ENCODE measurements at places on chromosomes 5 and 9.
A peak's percentile ranks its signal among the peaks of the same experiment; 100 is the strongest.

GRCh38 chr5:112626715-112627114 lies 111.0 kb upstream of the APC start:
- no peak for DNase-seq

DNA sequence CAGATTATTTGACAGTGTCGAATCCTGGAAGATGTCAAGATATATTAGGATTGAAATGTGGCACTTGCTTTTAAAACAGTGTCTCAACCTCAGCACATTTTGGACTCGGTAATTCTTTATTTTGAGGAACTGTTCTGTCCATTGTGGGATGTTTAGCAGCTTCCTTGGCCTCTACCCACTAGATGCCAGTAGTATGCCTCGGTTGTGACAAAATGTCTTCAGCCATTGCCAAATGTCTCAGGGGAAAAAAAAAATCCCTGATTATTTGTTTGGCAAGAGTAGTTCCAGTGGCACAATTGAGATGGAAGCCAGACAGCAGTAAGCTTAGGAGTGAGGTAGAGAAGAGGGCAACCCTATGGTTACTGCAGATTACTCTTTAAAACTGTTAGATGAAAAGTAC lies 694.5 kb upstream of the RIOK2 start:
- DNase-seq = peak; percentile 20

- no peak for DNase-seq
Measured at GRCh38 chr5:106796081-106796480, 874.7 kb downstream of the EFNA5 start.

DNA sequence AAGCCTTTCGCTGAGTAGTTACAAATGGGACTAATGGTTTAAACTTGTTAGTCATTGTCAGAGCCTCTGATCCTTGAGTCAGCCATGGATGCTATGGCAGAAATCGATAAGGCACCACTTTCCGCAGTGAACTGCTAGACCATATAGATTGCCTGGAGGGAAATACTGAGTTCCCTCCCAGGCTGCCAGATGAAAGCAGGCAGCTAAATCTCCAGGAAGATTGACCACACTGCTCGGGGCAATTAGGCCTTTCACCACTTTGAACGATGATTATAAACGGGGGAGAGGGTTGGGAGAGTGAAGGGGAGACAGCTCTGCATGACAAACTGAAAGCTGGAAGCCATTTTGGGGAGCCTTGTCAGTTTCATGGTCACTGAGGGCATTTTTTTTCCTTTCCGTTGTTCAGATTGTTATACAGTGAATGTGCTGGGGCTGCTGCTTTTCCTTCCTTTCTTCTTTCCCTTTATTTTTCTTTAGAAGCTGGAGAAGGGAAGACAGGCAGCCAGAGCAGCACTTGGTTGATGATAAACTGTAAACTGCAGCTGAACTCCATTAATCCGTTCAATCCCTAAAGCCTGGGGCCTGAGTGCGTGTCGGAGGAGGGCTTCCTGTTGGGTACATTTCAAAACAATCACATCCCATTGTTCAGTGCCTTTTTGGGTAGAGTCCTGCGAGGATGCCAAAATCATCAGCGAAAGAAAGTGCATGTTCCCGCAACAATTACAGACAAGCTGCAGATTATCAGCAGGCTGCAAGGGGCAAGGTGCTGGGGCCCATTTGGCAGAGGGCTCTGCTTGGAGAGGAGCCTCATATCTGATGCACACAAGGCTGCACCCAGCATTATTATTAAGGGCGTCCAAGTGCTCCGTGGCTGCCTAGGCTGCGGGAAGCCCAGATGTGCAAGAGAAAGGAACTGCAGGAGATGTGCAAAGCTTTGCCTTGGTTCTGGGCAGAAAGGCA lies 308.4 kb downstream of the PSAT1 start:
- DNase-seq = peak; percentile 4

DNA sequence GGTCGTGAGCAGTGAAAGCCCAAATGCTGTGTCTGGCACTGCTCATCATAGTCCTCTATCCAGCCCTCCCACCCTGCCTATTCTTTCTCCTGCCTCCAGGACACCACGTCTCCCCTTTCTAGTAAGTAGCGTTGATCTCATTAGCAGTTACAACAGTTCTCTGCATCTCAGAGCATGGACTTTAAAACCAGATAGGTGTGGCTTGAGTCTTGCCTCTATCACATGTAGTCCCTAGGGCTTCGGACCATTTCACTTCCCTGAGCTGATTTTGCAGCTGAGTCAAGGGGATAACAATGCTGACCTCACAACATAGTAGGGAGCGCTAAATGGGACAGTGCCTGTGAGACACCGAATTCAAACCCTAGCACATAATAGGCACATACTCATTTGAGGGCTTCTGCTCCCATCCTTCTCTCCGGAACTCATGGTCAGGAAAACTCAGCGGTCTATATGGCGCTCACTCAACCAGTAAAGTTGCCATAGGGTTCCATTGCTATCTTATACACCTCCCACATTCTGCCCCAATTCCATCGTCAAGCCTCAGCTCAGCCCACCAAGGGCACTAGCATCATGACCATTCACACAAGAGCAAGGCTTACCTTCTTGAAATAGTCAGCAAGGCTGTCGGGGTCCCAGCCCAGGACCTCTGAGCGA lies 515 bp downstream of the LCP2 start:
- DNase-seq = no peak

- no peak for DNase-seq
Measured at GRCh38 chr5:57878301-57878722, 395.7 kb upstream of the ACTBL2 start.

DNA sequence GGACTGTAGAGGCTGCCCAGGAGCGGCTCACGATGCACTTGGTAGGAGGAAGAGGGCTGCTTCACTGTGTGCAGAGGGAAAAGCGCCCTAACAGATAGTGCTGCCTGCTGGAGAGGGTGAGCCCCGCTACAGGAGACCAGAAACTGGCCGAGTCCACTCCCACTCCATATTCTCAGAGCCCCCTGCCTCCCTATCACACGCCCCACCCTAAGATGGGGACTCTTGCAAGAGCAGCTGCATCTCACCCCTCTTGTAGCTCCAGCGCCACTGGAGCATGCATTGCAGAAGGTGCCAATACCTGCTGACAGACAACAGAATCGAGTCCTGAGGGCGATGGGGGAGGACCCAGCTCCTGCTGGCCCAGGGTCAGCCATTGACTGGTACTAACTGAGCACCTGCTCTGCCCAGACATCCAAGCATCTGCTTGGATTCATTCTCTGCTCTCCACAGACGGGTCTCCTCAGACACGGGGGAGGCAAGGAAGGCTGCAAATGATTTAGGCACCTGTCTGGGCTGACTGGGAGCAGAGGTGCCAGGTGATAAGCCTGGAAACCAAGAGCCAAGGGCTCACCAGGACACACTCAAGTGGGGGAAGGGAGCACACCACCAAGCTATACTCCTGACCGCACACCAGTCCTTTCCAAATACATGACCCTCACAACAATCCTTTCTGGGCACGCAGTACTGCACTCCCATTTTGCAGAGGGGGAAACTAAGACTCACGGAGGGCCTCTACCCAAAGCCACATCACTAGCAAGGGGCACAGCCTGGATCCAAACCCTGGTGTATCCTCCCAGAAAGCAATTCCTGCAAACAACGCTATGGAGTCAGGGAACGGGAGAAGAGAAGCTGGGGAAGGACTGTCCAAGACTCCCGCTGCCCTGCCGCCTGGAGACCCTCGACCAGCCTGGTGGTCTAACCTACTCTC lies 1.6 kb downstream of the BICD2 start:
- DNase-seq = no peak

- DNase-seq = no peak
Measured at GRCh38 chr9:109797509-109797908, 17.5 kb downstream of the PALM2AKAP2 start.

GRCh38 chr5:16350816-16351215 lies 114.8 kb downstream of the ZNF622 start:
- DNase-seq = no peak

DNA sequence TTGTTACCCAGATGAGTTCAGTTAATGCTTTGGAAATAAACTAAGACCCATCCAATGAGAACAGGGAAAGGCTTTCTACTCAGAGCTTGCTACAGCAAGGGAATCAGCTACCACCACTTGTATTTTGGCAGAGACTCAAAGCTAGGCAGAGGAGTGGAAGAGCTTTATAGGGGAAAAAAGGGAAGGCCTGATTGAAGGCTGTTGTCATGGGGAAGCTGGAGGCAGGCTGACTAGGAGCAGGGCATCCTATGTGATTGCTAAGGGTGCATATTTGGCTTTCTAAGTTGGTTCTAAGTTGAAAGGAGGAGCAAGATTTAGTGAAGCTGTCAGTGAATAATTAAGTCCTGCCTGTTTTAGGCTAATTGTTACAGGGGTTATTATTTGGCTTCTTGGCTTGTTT lies 115.5 kb downstream of the PTTG1 start:
- no peak for DNase-seq

DNA sequence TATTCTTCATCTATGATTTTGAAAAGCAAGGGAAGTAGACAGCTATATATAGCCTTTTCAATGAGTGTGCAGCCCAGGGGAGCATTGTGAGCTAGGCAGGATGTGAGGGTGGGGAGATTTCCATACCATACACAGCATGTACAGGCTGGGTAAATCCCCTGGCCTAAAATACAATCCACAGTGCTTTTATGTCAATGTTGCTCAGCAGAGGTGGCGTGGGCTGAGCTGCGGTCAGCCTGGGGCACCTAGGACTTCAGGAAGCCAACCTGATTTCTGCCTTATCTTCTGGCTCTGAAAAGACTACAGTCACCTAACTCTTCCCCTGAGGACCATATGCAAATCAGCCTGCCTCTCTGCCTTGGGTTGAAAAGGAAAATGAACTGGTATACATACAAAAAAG lies 6.3 kb upstream of the GARIN3 start:
- DNase-seq = no peak

DNA sequence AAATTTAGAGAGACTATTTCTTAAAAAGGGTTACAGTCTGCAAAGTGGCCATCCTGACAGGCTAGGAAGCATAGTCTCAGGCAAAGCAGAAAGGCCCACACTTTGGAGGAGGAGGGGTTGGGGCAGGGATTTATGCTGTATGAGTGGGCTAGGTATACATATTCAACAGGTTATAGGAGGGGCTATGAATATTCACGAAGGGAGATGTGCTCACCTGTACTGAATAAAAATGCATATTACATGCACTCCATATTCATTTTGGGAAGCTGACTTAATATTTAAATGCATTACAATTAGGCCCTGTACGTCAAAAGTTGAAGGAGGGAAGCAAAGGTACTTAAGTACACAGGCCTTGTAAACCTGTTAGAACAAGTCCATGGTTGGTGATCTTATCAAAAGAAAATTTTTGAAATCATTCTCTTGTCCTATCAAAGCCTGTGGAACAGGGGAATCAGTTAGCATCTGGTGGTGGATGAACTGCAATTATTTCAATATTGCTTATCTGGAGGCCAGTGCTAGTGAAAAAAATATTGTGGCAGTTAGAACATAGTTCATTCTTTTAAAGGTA lies 1.6 kb downstream of the CENPP start:
- no peak for DNase-seq

GRCh38 chr5:54611290-54611951 lies 93.9 kb downstream of the SNX18 start:
- DNase-seq = no peak

- DNase-seq = no peak
Measured at GRCh38 chr5:62684310-62684709, 105.7 kb downstream of the LRRC70 start.

DNA sequence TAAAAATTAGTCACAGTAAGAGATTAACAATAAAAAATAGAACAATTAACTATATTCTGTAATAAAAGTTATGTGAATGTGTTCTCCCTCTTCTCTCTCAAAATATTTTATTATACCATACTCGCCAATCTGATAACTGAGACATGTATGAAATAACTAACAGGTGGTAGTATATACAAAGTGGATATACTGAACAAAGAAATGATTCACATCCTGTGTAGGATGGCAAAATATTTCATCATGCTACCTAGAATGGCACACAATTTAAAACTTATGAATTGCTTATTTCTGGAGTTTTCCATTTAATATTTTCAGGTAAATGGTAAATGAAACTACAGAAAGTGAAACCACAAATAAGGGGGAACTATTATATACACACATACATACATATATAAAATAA lies 152.5 kb downstream of the RNF180 start:
- DNase-seq = no peak

- DNase-seq = peak; percentile 57
Measured at GRCh38 chr5:32388432-32389129, 56.0 kb downstream of the ZFR start.

DNA sequence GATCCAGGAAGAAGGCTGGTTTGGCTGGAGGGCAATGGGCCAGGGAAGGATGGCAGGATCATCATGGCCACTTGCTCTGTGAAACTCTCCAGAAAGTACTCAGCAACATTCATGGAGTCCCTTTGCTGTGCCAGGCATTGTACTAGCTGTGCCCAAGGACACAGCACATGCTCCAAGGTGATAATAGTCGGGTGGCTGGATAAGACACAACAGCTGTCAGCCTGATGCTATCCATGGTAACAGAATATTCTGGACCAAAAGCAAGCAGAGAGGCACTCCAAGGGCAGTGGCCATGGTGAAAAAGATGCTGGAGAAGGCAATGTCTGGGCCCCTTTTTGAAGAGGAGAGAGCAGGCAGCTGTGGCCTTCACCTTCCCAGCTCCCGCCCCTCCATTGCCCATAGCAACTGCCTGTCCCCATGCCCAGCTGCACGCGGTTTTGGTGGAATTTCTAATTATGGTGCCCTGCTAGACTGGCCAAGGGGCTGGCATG lies 113.8 kb upstream of the CPEB4 start:
- no peak for DNase-seq

DNA sequence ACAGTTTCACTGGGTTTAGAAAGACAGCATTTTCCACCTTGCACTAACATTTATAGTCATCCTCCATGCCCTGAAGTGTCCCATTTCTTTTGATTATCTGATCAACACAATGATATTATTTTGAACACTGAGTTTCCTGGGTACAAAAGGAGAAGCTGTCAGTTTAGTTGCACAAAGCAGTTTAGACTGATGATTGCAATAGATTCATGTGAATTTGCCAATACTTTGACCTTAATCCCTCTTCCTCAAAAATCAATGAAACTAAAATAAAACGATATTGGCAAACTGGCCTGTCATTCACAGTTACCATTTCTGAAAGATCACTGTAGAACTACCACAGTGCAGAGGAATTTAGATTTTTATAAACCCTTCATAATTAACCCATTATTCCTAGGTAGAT lies 34.2 kb upstream of the RASGRF2 start:
- DNase-seq = no peak

DNA sequence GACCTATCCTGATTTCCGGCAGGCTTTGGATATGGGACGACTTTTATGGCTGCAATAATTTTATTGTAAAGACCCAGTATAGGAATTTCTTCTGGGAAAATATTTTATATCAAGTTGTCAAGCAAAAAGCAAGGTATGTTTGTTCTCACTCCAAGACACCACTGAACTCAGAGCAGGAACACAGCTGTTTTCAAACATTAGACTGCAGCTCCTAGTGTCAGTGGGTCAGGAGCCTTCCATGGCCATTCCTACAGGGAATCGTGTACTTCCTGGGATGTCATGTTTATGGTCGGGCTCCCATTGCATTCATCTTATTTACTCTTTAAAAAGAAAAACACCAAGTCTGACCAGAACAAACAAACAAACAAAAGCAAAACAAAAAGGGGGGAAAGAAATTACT lies 225.3 kb downstream of the TSSK1B start:
- DNase-seq = no peak

GRCh38 chr9:84598921-84599636 lies 70.5 kb upstream of the NTRK2 start:
- DNase-seq = no peak

GRCh38 chr5:132826424-132827082 lies 3.9 kb downstream of the SHROOM1 start:
- no peak for DNase-seq

- peak; percentile 67 for DNase-seq
Measured at GRCh38 chr5:149517461-149518122, 33.6 kb downstream of the CSNK1A1 start.

GRCh38 chr5:178340187-178340586 lies 107.6 kb upstream of the PHYKPL start:
- no peak for DNase-seq

All from fibroblast of gingiva (primary cell).